ENCODE measurements at places on chromosomes 2 and 18. TPM values are rescaled to one million over a fixed set of nuclear protein-coding genes. Genes with fewer than 3 reads are reported as not detected.

- no peak overlapping the region for H3K4me3 ChIP-seq
- H3K4me1 ChIP-seq = no peaks in the 10 kb centered on the region
- DNase-seq = no peak
- H3K27me3 ChIP-seq = no peaks in the 10 kb centered on the region
- H3K36me3 ChIP-seq = no peaks in the 10 kb centered on the region
These were observed 39.4 kb downstream of the BMP10 start for GRCh38 chr2:68831686-68832232.

- H3K4me1 ChIP-seq = peaks cover 18% of the 10 kb centered on the region
- no peak overlapping the region for H3K4me3 ChIP-seq
- H3K27ac ChIP-seq = peak overlapping the region; percentile 19
- no peak for DNase-seq
- H3K36me3 ChIP-seq = no peaks in the 10 kb centered on the region
These were observed 75.9 kb downstream of the BABAM2 start for GRCh38 chr2:27966466-27966865.

DNA sequence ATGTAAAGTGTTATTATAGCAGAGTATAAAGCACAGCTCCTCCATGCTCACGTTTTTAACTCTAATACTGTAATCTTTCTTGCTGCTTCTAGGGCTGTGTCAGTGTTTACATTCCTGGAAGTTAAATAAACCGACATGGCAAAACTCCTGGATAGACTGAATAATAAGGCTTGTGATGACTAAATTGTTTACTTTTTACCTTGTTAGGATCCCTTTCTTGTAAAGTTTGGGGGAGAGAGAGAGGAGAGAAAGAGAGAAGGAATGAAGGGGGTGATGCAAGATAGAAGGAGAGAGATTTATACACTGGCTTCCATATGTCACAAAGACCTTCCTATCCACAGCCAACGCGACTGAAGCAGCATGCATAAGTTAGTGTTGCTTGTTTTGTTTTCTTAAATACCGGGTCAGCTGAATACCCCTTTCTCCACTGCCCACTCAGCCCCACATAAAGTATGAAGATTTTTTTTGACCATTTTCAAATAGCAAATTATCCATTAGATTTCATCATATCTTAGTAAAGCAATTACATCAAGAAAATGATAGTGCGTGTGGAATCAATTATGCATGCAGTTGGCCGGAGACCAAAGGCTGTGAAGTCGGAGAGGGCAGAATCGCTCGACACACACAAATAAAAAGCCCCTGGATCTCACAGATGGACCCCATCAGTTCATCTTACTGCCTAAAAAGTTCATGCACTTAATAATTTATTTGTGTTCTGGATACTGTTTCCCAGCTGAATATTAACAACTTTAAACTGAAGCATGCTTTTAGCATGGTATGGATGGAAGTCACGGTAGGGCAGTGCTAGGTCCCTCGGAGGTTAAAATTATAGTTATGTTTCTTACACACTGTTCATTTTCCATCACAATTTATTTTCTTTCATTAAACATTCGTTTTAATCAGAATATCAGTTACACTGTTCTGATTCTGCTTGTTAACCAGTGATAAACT, 20.1 kb downstream of the BCL11A start:
- H3K27ac ChIP-seq = no peak overlapping the region
- H3K27me3 ChIP-seq = no peaks in the 10 kb centered on the region
- no peaks in the 10 kb centered on the region for H3K36me3 ChIP-seq
- H3K4me3 ChIP-seq = no peak overlapping the region
- DNase-seq = no peak
- no peaks in the 10 kb centered on the region for H3K4me1 ChIP-seq

DNA sequence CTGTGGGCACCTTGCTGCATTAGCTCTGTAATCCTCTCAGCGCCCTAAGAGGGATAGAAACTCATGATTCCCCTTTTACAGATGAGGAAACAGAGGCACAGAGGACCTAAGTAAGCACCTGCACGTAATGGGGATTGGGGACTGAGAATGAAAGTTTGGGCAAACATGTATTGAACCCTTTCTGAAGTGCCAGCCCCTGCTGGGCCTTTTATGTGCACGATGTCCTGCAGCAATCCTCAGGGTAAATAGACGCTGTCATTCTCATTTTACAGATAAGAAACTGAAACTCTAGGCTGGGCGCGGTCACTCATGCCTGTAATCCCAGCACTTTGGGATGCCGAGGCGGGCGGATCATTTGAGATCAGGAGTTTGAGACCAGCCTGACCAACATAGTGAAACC, 117.4 kb downstream of the STPG4 start:
- no peaks in the 10 kb centered on the region for H3K36me3 ChIP-seq
- H3K27ac ChIP-seq = no peak overlapping the region
- H3K4me3 ChIP-seq = no peak overlapping the region

GRCh38 chr18:32373995-32374394, 96.7 kb downstream of the GAREM1 start:
- no peaks in the 10 kb centered on the region for H3K4me1 ChIP-seq
- peak overlapping the region; percentile 90 for H3K27ac ChIP-seq
- no peaks in the 10 kb centered on the region for H3K36me3 ChIP-seq
- DNase-seq = no peak
- H3K4me3 ChIP-seq = no peak overlapping the region

TRIM54 gene
- not detected for total RNA-seq

TLX2 gene
- not detected for total RNA-seq

SERPINB13 gene
- total RNA-seq = not detected

All from right lobe of liver (tissue), 6 donors.